Activated CD4-positive, alpha-beta memory T cell treated with anti-CD3 and anti-CD28 coated beads, Interleukin-2, amount 10 ng/mL, durations not matched to agents 7 days and 5 days (primary cell): ENCODE measurements at places on chromosomes 7 and 10. TPM values are rescaled to one million over a fixed set of nuclear protein-coding genes. Genes with fewer than 3 reads are reported as not detected.

DNA sequence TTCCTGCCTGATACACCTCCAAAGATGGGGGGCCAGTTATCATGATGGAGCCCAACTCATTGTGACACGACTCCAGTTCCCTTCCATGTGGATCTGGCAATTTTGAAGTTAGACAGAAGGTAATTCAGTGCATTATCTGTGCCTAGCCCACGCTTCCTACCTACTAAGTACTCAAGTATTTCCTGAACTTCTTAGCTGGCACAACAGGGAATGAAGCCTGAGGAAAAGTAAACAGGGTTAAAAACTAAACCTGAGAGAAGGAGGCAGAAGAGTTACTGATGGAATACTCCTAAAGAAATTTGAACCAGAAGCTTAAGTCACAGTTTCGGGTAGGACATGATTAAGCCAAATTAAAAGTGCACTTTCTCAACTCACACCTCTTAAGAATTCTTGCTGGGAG is 1.1 kb upstream of the SEC31B start:
- DNase-seq, result no peak

- no peak for DNase-seq
These were observed 14.0 kb downstream of the KNDC1 start for GRCh38 chr10:133173860-133174640.

- no peak for DNase-seq
These were observed 233.1 kb upstream of the KLF6 start for GRCh38 chr10:4018054-4018511.

The PON3 gene
- not detected for total RNA-seq

DNA sequence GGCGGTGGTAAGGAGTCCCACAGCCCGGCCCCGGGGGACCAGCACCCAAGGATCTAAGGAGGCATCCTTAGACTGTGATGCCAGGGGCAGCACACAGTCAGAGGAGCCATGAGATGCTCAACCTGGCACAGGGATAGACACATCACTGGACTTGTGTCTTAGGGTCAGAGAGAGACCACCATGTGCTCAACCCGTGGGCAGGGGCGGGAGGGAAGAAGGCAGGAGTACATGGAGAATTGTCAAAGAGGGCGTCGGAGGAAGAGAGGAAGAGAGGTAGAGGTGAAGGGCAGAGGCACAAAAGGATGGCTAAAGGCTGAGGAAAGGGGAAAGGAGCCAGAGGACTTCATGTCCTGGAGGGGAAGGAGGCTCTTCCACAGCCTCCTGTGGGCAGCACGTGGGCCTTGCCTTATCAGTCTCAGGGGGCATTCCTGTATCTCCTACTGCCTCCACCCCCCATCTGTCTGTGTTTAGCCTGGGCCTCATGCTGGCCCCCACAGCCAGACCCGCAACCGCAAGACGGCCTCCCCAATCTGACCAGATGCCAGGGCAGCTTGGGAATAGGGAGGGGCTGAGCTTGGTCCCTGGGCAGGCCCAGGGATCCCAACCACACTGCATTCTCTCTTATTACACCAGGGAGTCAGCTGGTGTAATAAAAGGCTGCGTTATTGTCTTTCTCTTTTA is 2.2 kb downstream of the ADCY1 start:
- DNase-seq, result no peak

GRCh38 chr7:92343714-92344113 is 97.9 kb downstream of the ANKIB1 start:
- DNase-seq, result no peak

DNA sequence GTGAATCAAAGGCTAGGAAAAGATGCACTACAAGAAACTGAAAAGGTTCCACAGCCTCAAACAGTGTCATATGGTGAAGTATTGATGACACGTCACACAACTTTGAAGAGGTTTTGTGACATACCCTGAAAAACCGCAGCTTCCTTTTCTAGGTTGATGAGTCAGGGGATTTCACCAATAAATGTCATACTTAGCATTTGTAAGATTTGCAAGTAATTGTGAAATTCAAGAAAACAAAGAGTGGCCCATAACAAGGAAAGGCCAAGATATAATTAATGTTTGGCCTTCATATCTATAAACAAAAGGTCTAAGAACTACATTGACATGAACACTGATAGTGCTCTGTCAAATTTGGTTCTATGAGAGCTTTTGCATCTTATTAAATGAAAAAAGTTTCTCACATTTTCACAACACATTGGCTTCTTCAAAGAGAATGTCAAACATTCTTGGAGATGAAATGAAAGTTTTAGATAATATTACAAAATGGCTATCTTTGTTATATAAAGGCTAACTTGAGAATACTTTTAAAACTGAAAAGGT is 62.0 kb upstream of the NAMPT start:
- peak; percentile 68 for DNase-seq

DNA sequence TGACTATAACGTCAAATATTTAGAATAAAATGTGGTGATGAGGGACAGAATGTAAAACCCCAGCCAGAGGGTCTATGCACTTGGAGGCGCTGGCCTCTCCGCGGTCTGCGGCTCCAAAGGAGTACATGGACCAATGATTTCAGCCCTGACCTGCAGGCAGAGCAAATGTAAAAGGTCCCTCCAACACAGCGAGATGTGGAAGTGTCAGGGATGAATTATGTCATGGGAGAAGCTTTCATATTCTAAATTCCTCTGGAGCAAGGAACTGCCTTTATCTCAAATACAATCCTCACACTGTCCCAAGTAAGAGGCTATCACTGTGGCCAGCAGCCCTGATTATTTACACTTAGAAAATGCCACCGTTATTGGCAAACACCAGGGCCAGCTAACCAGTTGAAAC is 139.4 kb downstream of the GFRA1 start:
- DNase-seq, result no peak

The TMEM140 gene
- total RNA-seq, result 37.1 TPM

The HOXA5 gene
- not detected for total RNA-seq

GRCh38 chr7:158957921-158958491 is 101.6 kb downstream of the DYNC2I1 start:
- DNase-seq, result peak; percentile 47

- peak; percentile 40 for DNase-seq
These were observed 84.5 kb downstream of the PIP4K2A start for GRCh38 chr10:22629852-22630233.
